Activated CD4-positive, alpha-beta T cell treated with anti-CD3 and anti-CD28 coated beads for 36 hours (primary cell): ENCODE measurements at places on chromosomes 7 and 10.
A peak's percentile ranks its signal among the peaks of the same experiment; 100 is the strongest.

DNA sequence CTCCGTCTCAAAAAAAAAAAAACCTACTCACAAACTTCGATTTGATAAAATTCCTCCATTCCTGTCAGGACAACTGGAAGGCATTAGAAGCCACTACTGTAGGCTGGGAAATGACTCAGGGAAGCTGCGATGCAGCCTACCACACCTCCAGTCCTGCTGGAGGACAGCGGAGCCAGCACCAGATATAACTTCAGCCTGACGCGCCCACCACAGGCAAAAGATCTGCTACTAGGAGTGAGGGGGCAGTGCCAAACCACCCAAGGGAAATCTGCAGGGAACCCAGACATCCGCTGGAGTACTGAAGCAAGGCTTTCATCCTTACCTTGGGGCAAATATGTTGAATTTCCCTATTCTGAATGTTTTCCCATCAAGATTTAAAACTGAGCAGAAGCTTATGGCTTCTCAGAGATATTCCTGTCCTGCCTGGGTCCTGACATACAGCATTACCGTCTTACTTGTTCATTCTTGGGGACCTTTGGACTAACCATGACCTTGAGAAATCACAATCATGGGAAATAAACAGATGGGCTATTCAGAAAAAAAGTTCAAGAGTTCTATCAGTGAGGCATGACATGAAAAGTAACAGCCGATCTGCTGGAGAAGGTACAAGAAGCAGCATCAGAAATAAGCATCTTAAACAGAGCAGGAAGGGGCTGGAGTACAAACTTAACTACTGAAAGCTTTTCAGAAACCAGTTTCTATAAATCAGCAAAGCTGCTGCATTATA lies 20.4 kb downstream of the BCCIP start:
- no peak for DNase-seq

- DNase-seq = no peak
Measured at GRCh38 chr7:38704041-38704547, 72.9 kb upstream of the AMPH start.

DNA sequence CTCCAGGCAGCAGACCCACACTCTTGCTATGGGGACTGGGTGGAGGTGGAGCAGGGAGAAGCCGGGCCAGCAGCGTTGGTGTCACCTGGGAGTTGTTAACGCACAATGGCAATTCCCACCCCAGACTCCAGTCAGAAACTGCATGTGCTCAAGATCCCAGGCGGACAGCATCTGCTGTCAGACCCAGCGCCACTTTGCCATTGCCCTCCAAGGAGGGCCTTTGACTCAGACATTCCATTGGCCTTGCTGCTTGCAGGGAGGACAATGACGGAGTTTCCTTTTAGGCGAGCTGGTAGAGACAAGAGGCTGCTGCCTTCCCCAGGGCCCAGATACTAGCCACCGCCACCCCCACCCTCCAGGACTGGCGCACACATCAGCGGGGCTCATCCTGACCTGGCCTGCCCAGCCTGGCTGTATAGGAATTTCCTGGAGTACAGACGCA lies 34.5 kb downstream of the ZNF775 start:
- no peak for DNase-seq

DNA sequence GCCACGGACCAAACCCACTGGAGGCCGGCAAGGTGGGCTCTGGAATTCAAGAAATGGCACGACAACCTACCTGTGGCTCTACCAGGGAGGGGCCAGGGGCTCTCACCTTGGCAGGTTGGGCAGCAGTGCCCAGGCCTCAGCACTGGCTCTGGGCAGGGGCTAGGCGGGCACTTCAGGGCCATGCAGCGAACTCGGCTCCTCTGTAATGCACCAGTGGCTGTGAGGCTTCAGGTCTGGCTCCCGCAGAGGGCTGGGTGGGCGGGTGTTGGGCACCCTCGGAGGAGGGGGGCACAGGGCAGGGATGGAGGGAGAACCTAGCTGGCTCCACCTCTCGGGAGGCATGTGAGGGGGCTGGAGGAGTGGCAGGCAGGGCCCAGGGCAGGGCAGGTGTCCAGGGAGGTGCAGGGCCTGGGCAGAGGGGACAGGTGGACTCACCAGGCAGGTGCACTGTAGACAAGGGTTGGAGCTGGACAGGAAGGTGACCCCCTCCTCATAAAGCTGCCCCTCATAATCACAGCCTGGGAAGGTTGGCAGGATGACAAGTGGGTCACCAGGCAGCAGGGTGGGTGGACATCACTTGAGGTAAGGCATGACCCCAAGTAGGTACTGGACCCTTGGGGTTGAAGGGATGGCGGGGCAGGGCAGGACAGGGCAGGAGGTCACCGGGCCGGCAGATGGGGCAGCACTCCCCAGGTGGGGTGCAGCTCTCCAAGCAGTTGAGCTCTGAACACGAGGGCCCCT lies 6.7 kb downstream of the KCP start:
- DNase-seq = no peak

DNA sequence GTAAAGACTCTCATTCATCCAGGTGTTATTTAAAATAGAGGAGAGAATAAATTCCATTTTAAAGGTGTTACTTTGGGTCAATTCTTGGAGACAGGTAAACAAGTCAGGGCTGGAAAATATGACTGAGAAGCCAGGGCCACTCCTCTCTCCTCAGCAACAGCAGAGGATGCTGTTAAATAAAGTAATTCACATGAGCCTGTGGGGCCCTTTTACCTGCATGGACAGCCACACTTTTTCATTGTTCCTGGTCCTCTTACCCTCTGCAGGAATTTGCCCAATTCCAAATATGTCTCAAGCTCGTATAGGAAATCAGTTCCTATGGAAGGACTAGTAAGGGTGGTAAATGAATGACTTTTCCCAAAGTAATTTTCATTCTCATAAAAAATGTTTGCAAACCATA lies 420.1 kb upstream of the KLF6 start:
- no peak for DNase-seq

- DNase-seq = peak; percentile 36
Measured at GRCh38 chr10:91944880-91945630, 21.5 kb downstream of the BTAF1 start.

- no peak for DNase-seq
Measured at GRCh38 chr10:76049581-76050290, 618.3 kb downstream of the LRMDA start.

- no peak for DNase-seq
Measured at GRCh38 chr7:55252386-55252785, 112.8 kb upstream of the LANCL2 start.

DNA sequence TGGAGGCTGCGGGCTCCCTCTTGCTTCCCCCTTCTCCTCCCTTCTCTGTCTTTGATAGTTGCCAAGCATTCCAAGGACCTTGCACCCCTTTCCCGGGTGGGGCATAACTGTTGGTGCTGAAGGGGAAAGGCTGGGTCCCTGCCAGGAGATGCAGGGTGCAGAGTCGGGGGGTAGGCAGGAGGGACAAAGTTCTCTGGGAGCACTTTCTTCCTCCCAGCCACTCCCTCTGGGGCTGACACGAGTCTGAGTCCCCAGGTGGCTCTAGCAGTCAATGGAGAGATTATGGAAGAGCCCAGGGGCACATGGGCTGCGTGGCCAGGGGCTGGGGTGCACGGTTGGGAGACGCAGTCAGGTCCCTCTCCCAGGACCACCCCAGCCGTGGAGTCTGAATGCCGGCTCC lies 2.1 kb downstream of the CLDN15 start:
- no peak for DNase-seq

DNA sequence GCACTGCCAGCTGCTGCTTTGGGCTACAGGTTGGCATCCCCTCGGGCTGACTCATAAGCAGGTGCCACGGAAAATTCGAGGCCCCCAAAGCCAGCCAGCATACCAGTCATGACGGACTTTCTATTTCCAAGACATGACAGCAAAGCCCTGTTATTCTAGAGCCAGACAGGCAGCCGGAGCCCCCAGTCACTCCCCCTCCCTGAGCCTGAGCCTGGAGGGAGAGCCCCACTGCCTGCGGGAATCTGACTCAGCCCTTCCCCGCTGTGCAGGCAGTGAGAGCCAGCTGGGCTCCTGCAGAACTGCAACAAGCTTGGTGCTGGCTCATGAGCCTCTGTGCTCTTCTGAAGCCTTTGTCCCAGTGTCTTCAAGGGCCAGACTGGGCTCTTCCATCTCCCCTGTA lies 15.8 kb downstream of the BTBD16 start:
- DNase-seq = no peak

GRCh38 chr10:62653254-62653653 lies 151.3 kb upstream of the ADO start:
- no peak for DNase-seq

- no peak for DNase-seq
Measured at GRCh38 chr7:11330717-11331116, 357.0 kb downstream of the PHF14 start.

GRCh38 chr7:55533050-55533728 lies 39.1 kb downstream of the VOPP1 start:
- DNase-seq = peak; percentile 86

- no peak for DNase-seq
Measured at GRCh38 chr7:107043921-107044346, 571 bp upstream of the PRKAR2B start.
